ENCODE measurements at places on chromosomes 12 and 14. TPM values are rescaled to one million over a fixed set of nuclear protein-coding genes. Genes with fewer than 3 reads are reported as not detected.
A peak's percentile ranks its signal among the peaks of the same experiment; 100 is the strongest.

DNA sequence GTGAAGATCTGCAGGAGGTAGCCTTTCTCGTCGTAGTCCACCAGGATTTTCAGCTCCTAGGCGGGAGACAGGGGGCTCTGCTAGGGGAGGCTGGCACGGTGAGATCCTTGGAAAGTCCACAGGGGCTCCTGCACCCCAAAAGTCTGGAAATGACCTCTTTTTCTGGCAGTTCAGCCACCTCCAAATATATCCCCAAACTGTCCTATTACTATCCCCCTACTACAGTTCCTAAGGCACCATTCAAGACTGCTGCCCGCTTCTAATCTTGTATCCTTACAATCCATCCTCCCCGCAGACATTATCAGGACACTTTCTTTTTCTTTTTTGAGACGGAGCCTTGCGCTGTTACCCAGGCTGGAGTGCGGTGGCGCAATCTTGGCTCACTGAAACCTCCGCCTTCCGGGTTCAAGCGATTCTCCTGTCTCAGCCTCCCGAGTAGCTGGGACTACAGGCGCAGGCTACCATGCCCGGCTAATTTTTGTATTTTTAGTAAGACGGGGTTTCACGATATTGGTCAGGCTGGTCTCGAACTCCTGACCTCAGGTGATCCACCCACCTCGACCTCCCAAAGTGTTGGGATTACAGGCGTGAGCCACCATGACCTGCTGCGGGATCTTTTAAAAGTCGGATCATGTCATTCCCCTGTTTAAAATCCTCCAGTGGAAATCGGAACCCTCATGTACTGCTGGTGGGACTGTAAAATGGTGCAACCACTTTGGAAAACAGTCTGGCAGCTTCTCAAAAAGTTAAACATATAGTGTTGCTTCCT is 18.5 kb downstream of the HPD start:
- H3K4me1 ChIP-seq = peaks cover 5% of the 10 kb centered on the region
- H3K4me3 ChIP-seq = no peak overlapping the region
- no peaks in the 10 kb centered on the region for H3K27me3 ChIP-seq

INF2 gene
- total RNA-seq = 42.2 TPM

TAS2R42 gene
- not detected for total RNA-seq

RNASE3 gene
- not detected for total RNA-seq

CCDC85C gene
- total RNA-seq = 28.3 TPM

GRCh38 chr12:55713721-55714120 is 2.1 kb upstream of the BLOC1S1 start:
- no peak overlapping the region for H3K27ac ChIP-seq
- no peak for DNase-seq
- no peaks in the 10 kb centered on the region for H3K27me3 ChIP-seq

GRCh38 chr14:54362089-54362504 is 34.7 kb upstream of the CDKN3 start:
- peaks cover 2% of the 10 kb centered on the region for H3K4me1 ChIP-seq
- H3K27ac ChIP-seq = no peak overlapping the region
- no peaks in the 10 kb centered on the region for H3K36me3 ChIP-seq
- H3K4me3 ChIP-seq = no peak overlapping the region

- no peak overlapping the region for H3K4me3 ChIP-seq
- no peaks in the 10 kb centered on the region for H3K4me1 ChIP-seq
- DNase-seq = no peak
- H3K27ac ChIP-seq = peak overlapping the region; percentile 50
- no peaks in the 10 kb centered on the region for H3K36me3 ChIP-seq
Observed at GRCh38 chr12:104604995-104605675, 148.4 kb downstream of the CHST11 start.

RFX4 gene
- total RNA-seq = not detected

- H3K27me3 ChIP-seq = peaks cover 12% of the 10 kb centered on the region
- no peak overlapping the region for H3K4me3 ChIP-seq
- no peak overlapping the region for H3K27ac ChIP-seq
Observed at GRCh38 chr12:54131641-54132280, 57.0 kb downstream of the SMUG1 start.

SERPINA9 gene
- not detected for total RNA-seq

ENDOU gene
- 0.11 TPM for total RNA-seq

ACSM4 gene
- not detected for total RNA-seq

FNTB gene
- 7.8 TPM for total RNA-seq

PMCH gene
- total RNA-seq = not detected

Measured in thyroid gland (tissue), 4 donors.